Muscle of leg (tissue), 16 donors: ENCODE measurements at places on chromosomes 7 and 10.

DNA sequence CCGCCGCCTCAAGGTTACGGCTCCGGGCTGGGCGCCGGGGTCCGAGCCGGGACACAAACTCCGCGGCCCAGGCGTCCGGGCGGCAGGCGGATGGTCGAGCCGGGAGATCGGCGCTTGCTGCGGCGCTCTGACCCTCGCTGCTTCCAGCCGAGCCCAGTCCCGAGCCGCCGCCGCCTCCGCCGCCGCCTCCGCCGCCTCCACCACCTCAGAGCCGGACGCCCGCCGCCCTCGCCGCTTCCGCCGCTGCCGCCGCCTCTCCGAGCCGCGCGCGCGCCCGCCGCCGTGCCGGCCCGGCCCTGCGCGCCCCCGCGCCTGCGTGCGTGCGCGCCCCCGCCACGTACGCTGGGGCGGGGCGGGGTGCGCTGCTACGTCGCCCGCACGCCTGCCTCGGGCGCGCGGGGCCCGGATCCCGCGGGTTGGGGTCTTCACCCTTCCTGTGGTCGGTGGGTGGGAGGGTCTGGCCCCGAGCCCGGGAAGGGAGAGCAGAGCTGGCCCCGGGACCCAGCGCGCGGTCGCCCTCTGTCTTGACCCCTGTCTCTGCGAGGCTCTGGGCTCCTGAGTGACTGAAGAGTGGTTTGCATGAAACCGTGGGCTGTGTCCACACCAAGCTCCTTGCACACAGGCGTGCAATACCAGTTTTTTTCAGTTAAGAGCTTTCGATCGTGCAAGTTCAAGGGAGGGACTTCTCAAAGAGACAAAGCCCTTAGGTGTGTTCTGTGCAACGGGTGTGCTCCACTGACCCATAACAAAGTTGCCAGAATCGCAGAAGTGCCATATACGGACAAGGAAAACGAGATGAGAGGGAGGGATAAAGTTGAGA, at the start of gene SMURF1:
SMURF1 (minus strand) TSS at position 256 of the 820 bp plus-strand sequence. CDS start 328 bp downstream, outside the sequence.
- DNase-seq: peak; percentile 85

- no peak for DNase-seq
These were observed 157.1 kb downstream of the EXOC4 start for GRCh38 chr7:133409966-133410365.

GRCh38 chr7:66575398-66575797, 53.3 kb upstream of the KCTD7 start:
- no peak for DNase-seq

- DNase-seq: peak; percentile 95
These were observed 27.5 kb upstream of the BTBD16 start for GRCh38 chr10:122243550-122243949.

DNA sequence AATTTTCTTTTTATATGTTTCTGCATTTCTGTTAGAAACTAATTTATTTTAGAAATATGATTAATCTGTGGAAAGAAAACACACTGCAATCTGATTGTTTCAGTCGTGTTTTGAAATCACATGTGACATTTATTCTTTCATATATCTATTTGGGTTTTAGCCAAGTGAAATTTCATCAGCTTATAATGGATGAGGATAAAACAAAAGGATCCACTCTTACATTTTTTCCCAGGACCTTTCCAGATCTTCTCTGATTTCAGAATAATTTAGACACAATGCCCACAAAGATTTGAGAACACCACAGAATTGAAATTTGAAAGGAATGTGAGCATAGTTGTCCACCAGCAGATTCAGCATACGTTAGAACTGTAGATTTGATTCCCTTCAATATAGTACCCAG, 29.1 kb downstream of the CBLL1 start:
- DNase-seq: no peak

GRCh38 chr10:85043207-85043606, 714.8 kb downstream of the CCSER2 start:
- DNase-seq: no peak

- DNase-seq: no peak
These were observed 28.7 kb upstream of the ARHGAP22 start for GRCh38 chr10:48633381-48634197.

GRCh38 chr7:23454881-23455526, 15.3 kb downstream of the IGF2BP3 start:
- DNase-seq: no peak

GRCh38 chr7:152392254-152392653, 43.5 kb downstream of the KMT2C start:
- DNase-seq: no peak

- no peak for DNase-seq
These were observed 70.4 kb downstream of the PRPF18 start for GRCh38 chr10:13657101-13657680.

GRCh38 chr7:138785587-138786437, 12.0 kb upstream of the TMEM213 start:
- DNase-seq: no peak

GRCh38 chr10:97203220-97203619, 17.5 kb upstream of the SLIT1 start:
- no peak for DNase-seq
